ENCODE measurements at places on chromosomes 4 and X.

DNA sequence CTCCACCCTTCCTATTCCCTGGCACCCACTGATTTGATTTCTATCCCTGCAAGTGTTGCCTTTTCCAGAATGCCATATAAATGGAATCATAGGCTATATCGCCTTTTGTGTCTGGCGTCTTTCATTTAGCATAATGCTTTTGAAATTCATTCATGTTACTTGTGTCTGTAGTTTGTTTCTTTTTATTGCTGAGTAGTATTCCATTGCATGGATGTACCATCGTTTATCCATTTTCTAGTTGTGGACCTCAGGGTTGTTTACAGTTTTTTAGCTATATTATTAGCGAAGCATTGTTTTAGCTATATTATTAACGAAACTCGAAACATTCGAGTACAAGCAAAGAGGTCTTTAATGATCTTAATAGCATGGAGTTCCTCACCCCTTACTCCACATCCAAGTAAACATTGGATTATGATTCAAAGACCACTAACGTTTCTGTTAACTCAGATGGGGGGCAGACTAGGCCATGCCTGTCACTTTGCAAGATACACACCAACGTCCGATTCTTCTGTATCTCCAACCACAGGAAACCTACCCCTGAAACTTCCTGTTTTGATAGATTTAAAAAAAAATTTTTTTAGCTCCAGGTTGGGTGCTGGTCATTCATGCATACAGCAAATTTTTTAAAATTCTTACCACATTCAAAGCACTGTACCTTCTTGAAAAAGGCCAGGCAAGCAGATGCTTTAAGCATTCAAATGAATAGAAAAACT lies 1.1 kb downstream of the DCK start:
- no peak for DNase-seq

DNA sequence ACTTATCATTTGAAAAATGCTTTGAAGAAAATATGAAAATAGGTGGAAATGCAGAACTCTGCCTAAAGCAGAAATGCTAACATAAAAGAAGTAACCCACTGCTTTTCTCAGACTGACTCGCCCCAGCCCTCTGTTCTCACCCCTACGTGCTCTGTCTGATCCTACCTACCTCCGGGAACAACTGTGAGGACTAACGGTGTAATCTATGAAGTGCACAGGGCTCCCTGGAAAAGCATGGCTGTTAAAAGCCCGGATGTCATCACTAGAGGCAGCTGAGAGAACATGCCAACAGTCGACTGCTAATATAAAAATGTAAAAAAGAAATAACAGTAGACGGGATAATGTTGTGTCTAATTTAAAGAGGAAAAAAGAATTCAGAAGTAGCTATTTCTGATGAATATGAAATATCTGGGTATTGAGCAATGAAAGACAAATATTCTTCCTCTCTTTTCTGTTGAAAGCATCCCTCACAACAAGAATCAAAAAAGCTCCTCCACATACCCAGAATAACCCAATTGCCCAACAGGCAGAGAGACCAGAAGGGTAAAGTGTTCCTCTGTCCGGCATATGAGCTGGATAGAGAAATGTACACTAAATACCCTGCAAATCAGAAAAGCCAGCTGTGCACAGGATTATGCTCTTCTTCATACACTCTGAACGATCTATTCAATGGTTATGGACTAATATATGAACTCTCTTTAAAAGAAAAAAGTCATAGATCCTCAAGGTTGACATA lies 130.7 kb downstream of the TSPAN5 start:
- no peak for DNase-seq

DNA sequence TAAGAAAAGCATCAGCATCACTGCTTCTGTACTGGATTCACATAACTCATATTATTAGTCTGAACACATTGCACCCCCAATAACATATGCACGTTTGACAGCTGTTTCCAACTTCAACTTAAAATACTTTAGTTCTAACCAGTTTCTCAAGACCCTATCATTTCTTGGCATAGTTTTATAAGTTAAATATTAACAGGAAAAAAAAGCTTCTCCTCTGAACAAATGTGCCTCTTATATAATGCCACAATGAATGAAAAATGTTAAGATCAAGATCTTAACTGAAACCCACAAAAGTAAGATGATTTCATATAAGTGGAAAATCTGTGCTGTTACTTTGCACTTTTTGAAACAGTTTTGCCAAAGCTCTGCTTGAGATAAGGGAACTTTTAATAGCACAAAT lies 652.8 kb upstream of the FAM241A start:
- DNase-seq, result no peak

GRCh38 chrX:39427906-39428305 lies 626.6 kb downstream of the MID1IP1 start:
- DNase-seq, result no peak

GRCh38 chr4:16278178-16278577 lies 51.9 kb upstream of the TAPT1 start:
- no peak for DNase-seq

- DNase-seq, result no peak
These were observed 2.1 kb downstream of the UGT8 start for GRCh38 chr4:114600672-114601071.

DNA sequence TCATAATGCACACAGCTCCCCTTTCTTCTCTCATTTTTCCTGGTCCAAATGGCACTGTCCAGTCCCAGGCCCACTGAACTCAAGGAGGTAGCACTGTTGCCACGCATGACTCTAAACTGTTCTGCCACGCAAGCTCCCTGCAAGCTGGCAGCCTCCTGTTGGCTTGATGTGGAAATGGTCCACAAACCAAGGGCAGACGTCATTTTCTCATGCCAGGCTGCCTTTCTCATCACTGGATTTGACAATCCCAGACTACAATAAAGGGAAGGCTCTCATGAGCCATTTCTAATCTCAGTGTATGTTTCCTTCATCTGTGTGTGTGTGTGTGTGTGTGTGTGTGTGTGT lies 22.4 kb downstream of the OTOP1 start:
- DNase-seq, result no peak

- DNase-seq, result no peak
These were observed 59.8 kb downstream of the AGTR2 start for GRCh38 chrX:116230130-116230898.

GRCh38 chr4:147194114-147194513 lies 248.4 kb upstream of the TTC29 start:
- no peak for DNase-seq

DNA sequence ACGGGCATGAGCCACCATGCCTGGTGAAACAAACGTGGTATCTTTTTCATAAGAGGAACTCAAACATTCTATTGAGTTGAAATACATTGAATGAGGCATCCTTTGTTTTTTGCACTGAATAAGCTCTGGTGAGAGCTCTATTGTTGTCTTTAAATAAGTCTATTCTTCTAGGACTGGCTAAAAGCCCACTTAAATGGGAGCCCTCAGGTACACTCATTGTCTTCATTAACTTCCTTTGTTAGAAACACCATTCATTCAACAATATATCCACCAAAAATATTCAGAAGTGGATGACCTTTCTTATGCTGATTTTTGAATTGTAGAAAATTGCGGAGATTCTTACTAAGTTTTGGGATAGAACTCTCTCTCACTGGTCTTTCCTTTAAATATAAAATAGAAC lies 568.0 kb downstream of the IL1RAPL1 start:
- DNase-seq, result no peak

DNA sequence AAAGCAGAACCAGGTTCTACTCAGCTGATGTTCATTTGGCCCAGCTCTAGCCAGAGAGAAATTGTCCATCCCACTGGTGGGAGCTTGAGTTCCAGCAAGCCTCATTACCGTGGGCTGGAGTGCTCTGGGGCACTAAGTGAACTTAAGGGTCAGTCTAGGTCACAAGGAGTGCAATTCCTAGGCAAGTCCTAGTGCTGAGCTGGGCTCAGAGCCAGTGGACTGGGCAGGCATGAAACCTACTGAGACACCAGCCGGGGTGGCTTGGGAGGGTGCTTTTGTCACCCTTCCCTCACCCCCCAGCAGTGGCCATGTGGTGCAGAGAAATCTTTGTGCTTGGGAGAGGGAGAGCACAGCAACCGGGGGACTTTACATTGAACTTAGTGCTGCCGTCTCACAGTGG lies 39.4 kb downstream of the GSX2 start:
- DNase-seq, result no peak

DNA sequence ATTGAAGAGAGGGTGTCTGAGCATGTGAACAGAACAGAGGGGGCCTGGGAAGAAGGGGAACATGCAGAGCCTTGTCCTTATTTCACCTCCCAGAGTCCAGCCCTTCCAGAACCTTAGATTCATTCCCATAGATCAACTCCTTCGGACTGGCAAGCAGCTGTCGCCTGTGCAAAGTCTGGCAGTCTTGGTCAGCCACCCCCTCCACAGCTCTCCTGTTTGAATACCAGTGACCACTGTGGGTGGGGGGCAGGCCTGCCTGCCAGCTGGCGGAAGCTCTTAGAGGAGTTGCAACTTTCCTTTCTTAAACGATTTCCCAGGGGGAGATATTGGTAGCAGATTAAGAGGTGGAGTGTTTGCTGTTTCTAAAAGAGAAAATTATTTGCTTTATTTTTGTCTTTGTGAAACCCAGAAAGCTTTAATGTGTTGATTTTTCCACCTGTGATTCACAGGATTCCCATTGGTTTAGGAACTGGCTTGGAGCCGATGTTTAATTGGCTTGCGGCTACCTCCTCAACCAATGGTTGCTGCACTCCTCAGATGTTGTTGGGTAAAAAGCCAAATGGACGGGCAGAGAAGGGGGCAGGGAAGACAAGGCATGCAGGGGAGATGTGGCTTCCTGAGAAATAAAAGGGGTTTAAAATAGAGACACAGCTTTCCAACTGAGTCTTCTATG lies 62.2 kb upstream of the PRPS1 start:
- no peak for DNase-seq

DNA sequence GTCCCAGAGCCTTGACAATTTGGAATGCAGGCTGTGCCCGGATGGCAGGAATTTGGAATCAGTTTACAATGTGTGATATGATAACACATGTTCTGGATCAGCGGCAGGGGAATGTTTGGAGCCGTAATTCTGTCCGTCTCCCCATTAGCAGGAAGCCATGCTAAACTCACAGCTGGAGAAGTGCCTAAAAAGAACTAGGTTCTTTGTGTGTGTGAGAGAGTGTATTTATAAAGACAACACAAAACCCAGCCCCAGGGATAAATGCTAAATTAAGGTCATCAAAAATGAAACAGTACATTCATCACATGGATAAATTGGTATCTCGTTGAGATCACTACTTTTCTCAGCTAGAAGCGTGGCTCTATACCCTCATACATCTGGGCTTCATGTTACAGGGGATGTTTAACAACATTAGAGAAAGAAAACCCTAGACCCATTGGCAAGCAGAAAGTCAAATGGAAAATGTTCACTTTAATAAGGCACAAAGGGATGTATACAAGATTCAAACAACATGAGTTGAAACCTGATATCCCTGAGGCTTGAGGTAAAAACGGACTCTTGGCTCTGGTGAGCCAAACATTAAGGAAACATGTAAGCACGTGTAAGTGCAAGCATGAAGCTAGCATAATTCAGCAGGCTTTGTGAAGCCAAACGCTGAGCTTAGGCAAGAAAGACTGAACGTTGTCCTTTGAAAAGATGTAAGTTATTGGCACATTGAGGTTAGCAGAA lies 18.0 kb upstream of the TMEM131L start:
- DNase-seq, result no peak

GRCh38 chrX:39809331-39809730 lies 288.4 kb downstream of the BCOR start:
- no peak for DNase-seq

GRCh38 chr4:169420291-169420690 lies 149.5 kb upstream of the SH3RF1 start:
- no peak for DNase-seq

- no peak for DNase-seq
These were observed 159.1 kb upstream of the PITX2 start for GRCh38 chr4:110781944-110782343.

GRCh38 chr4:107408968-107409367 lies 311.1 kb downstream of the PAPSS1 start:
- DNase-seq, result no peak

GRCh38 chrX:31237189-31237588 lies 165.3 kb upstream of the FTHL17 start:
- DNase-seq, result no peak

- no peak for DNase-seq
These were observed 279.1 kb downstream of the ANK2 start for GRCh38 chr4:113328514-113328913.

GRCh38 chrX:76148753-76149152 lies 24.1 kb upstream of the PBDC1 start:
- no peak for DNase-seq

DNA sequence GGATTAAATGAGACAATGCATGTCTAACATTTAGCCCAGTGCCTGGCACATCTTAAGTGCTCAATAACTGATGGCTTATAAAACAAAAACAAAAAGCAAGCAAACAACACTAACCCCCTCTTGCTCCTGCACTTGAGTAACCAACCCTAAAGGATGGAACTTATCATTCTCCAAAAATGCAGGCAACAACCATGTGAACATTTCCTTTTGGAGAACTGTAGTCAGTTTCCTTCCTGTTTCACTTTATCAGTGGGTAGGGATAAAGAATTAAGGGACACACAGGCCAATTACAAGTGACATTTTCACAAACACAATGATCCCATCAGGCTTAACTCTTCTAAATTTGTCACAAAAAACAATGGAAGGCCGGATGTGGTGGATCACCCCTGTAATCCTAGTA lies 30.4 kb downstream of the RPS3A start:
- no peak for DNase-seq

DNA sequence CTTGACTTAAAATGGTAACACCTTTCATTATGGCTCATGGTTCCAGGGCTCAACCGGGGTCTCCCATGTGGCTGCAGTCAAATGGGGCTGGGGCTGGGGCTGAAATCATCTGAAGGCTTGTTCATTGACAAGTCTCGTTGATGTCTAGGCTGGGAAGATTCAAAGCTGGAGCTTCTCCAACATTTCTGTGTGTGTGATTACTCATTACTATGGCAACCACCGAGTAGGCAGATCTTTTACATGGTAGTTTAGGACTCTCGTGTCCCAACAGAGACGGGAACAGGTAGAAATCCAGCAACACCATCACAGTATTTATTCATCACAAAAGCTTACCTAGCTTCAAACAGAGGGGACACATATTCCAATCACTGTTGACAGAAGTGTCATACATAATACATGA lies 7.8 kb downstream of the YTHDC1 start:
- no peak for DNase-seq

DNA sequence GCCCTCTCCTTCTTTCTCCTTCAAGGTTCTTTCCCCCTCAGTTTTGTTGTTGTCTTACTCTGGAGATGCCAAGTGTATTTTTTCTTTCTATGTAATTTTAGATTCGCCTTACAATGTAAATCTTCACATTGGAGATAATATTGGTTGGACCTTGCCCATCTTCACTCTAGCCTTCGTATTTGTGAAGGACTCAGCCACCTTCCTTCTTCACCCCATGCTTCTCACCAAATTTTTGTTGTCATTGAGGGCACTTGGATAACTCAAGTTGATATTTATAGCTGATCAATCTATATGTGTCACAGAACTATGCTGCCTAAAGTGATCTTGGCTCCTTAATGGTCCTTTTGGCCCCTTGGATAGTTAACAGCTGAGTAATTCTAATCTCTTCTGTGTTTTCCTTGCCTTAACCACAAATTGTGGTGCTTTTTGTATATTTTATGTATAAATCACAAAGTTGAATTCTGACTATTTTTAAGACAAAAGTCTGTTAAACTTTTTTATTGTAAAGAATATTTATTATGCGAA lies 6.5 kb downstream of the SPRY1 start:
- no peak for DNase-seq

Measured in fibroblast of skin of left biceps (primary cell).